Right ventricle myocardium inferior (tissue), 1 donor: ENCODE measurements at places on chromosomes 4 and X. TPM values are rescaled to one million over a fixed set of nuclear protein-coding genes. Genes with fewer than 3 reads are reported as not detected.

GRCh38 chrX:48703642-48704481 lies 7.3 kb downstream of the SUV39H1 start:
- no peak for DNase-seq

GRCh38 chr4:37803348-37803973 lies 23.0 kb upstream of the PGM2 start:
- DNase-seq, result no peak

- DNase-seq, result no peak
These were observed 282.1 kb downstream of the GRIA2 start for GRCh38 chr4:157502656-157503055.

GRCh38 chr4:187312299-187312698 lies 588.6 kb upstream of the FAT1 start:
- no peak for DNase-seq

DIAPH2 gene
- total RNA-seq, result 9.9 TPM

SUPT20HL1 gene
- not detected for total RNA-seq
